ENCODE measurements at places on chromosomes 12 and 14.

- no peak for DNase-seq
Measured at GRCh38 chr14:23182372-23183157, 895 bp downstream of the SLC7A8 start.

DNA sequence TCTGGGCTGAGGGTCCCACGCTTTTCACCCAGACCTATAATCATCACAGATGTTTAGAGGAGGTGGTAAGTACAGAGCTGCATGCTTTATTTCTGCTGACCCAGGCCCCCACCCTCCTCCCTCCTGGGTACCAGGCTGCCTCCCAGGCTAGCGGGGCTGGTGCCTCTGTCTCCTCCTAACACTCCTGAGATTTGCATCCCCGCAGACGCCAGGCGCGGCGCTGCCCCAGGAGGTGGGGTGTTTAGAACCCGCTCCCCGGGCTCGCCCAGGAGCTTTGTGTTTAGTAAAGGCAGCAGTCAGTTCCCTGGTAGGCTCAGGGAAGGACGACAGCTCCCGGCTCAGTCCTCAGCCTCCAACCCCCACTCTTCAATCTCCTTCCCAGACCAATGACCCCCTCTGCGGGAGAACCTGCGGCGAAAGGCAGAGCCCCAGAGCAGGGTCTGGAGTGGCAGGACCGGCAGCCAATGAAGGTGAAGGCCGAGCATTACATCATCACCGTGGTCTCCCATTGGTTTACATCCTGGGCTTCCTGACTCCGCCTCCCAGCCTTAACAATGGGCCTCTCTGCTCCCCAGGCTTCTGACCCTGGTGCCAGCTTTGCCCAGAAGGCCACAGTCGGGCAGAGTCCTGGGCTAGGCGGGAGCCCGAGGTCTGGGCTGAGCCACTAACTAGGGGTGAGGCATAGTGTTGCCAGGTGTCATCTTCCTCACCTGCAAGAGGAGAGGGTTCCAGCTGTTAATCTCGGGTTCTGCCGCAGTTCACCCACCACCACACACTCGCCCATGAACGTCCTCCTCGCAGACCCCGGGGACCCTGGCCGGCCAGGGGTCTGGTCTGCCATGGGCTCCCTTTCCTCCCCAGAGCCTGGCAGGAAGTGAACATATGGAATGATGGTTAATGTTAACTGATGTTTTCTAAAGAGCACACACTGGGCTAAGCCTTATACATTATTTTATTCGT lies 57.5 kb downstream of the CALM1 start:
- no peak for DNase-seq

DNA sequence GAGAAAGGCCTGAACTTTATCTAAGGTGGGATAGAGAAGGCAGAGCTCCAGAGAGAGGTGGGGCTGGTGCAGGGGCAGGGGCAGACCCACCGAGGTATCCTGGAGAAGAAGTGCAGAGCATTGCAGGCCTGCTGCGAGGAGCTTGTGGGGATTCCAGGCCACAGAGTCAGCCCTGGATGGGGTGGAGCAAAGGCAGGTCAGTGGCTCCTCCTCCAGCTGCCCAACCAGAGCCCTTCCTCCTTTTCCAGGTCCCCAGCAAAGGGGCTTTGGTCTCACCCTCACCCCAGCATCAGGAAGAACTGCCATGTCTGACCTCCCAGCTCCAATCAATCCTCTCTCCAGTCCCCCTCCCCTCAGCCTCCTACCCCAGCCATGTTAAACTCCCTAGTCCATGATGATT lies 19.8 kb upstream of the ZNF740 start:
- no peak for DNase-seq

DNA sequence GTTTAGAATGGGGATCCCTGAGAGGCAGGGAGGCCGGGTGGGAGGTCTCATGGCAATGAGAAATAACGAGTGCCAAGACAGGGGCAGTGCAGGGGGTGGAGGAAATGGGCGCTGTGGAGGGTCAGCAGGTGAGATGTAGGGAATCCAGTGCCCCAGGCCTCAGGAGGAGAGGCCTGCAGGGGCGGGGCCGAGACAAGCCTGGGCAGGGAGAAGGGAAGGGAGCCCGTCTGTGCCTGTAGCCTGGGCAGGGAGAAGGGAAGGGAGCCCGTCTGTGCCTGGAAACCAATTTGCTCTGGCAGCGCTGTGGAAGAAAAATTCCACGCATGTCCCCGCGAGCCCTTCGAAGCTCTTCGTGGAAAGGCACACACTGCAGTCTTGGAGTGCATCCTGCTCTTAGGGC lies 10.6 kb upstream of the NCOR2 start:
- no peak for DNase-seq

DNA sequence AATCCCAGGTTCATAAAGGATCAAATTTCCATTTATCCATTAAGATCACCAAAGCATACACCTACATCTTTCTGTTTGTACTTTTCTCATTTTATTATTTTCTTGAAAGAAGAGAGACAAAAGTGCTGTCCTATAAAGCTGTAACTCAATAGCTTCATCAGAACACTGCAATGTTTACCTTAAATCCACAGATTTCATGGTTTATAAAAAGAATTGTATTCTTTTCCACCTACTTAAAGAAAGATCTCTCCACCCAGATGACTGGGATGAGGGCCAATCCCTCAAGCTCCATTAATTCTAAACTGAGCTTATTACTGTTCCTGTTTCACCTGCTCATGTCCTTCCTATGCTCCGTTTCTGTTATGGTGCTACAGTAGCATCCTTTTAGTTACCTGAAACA lies 470.6 kb downstream of the BCAT1 start:
- no peak for DNase-seq

- no peak for DNase-seq
Measured at GRCh38 chr12:29150462-29150861, 1.4 kb downstream of the FAR2 start.

- DNase-seq = peak; percentile 18
Measured at GRCh38 chr14:76236172-76237130, 84.7 kb downstream of the GPATCH2L start.

- DNase-seq = no peak
Measured at GRCh38 chr14:22772725-22773124, 6.2 kb downstream of the OXA1L start.

DNA sequence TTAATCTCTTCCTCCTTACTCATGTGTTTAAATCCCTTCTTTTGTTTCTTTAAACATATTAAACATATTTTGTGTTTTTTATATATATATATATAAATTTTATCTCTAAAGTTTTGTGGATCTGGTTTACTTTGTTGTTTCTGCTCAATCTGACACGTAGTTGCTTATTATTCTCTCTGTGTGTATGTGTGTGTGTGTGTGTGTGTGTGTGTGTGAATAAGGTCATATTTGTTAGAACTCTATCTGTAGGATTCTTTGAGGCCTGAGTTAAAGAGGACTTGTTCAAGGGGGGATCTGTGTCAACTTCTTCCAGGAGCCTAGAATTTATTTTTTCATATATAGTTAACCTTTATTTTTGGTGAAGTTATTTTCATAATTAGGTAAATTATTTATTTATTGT lies 2.7 kb downstream of the GPR65 start:
- DNase-seq = no peak

- peak; percentile 95 for DNase-seq
Measured at GRCh38 chr14:61178226-61179060, 102.7 kb downstream of the TMEM30B start.

DNA sequence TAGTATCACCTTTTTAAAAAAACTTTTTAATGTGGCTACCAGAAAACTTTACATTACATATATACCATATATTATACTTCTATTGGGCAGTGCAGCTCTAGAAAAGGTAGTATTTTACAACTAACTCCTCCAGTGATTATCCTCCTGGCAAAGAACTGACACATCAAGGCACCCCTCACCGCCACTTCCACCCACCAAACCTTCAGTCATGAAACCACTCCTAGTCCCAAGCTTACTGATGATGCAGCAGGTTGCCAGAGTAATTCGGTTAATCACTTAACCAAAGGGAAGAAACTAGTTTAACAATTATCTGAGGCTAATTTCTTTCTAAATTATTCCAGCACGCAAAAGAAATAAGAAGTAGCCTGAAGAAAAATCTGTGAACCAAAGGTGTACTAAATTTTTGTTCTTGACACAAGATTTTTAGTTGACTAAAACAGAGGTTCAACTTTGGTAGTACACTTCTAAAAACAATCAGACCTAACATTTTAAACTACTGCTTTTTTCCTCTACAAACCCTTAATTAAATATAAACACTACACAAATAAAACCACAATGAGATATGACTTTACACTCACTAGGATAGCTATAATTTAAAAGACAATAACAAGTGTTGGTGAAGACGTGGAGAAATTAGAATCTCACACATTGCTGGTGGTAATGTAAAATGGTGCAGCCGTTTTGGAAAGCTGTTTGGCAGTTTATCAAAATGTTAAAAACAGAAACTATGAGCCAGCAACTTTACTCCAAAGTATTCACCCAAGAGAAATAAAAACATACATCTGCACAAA lies 16.7 kb downstream of the SPPL3 start:
- DNase-seq = no peak

DNA sequence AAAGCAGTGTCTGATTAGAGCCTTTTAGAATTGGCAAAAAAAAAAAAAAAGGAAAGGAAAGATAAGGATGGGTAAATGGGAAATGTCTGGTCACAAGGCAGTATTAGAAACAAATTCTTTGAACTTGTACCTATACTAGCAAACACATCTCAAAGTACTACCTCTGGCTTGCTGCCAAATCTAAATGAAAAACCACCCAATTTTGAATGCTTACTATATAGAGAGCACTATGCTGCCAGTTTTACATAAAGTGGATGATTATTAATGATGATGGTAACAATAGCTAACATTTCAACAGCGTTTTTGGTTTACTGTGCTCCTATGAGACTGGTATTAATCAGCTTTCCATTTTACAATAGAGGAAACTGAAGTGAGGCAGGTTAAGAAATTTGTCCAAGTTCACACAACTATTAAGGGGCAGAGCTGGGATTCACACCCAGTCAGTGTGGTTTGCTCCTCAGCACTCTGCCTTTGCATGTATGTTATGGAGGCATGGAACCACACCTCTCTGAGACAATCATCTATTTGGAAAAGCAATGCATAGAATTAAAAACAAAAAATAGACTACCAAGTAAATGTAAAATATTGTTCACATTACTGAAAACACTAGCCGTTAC lies 34.2 kb downstream of the ATP2B1 start:
- DNase-seq = no peak

DNA sequence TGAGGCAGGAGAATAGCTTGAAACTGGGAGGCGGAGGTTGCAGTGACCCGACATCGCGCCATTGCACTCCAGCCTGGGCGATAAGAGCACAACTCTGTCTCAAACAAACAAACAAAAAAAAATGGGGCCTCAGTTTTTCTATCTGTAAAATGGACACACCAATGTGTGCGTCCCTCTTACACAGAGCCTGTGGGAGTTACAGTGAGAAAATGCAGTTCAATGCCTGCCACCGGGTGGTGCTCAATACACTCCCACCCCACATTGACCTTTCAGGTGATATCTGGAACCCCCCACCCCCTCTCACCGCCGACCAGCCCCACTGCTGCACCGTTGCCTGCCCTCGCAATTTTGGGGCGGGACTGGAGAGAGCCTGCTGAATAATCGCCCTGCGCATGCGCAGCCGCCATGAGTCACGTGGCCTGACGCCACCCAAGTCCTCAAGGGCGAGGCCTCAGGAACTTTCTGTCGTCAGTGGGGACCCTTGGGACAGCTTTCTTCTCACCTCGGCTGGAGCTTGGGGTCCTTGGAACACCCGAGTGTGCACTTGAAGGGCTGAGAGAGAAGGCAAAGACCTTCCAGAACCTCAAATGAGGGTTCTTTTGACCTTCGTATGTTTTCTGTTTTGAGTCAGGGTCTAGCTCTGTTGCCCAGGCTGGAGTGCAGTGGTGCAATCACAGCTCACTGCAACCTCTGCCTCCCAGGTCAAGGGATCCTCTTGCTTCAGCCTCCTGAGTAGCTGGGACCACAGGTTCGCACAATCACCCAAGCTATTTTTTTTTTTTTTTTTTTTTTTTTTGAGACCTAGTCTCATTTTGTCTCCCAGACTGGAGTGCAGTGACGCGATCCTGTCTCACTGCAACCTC lies 14.6 kb upstream of the CABP1 start:
- DNase-seq = no peak
